ENCODE measurements at places on chromosomes 4 and X.

DNA sequence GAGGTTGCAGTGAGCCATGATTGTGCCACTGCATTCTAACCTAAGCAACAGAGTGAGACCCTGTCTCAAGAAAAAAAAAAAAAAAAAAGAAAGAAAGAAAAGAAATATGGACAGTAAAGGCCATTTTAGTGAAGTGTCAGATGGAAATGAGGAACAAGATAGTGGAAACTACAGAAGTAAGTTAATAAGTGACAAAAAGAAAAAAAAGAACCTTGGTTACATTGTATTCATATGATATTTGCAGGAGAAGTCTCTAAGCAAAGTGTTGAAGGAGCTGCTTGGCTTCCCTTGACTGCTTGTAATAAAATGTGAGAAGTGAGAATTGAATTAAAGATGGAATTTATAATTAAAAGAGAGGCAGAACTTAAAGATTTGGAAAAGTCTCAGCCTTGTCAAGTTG is 73.2 kb downstream of the HOPX start:
- DNase-seq: no peak

DNA sequence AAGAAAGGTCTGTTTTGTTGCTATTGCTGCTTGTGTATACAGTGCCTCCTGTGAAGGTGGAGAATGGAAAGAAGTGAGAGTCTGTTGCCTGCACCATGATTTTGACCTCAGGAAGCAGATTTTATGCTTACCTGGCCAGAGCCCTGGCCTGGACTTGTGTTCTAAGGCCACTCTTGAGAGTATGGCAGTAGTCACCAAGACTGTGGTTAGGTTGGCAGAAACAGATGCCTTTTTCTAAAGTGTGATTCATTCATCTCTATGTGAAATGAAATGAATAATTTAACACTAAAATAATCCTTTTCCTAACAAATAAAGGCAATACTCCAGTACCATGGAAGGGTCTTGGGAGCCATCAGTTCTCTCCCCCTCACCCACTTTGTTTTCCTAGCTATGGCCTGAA is 161.8 kb downstream of the DCLK2 start:
- no peak for DNase-seq

- DNase-seq: peak; percentile 55
Measured at GRCh38 chr4:7434766-7435150, at the start of gene PSAPL1. TSS of gene PSAPL1 (minus strand) at chr4:7434930. CDS start at chr4:7434879, 51 bp downstream.

DNA sequence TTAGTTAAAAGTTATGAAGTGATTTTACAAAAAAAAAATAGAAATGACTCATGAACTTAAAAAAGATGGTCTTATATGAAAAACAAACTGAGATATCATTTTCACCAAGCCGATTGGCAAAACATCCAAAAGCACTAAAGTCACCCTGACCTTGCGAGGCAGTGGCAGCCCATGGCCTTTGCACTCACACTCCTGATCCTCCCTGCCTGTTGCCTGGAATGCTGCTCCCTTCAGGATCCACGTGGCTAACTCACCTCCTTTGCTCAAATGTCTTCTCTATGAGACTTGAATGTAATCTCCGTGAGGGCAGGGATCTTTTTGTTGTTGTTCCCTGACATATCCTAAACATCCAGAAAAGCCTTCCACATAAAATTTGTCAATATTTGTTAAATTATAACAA is 106.4 kb downstream of the RAPGEF2 start:
- DNase-seq: no peak

DNA sequence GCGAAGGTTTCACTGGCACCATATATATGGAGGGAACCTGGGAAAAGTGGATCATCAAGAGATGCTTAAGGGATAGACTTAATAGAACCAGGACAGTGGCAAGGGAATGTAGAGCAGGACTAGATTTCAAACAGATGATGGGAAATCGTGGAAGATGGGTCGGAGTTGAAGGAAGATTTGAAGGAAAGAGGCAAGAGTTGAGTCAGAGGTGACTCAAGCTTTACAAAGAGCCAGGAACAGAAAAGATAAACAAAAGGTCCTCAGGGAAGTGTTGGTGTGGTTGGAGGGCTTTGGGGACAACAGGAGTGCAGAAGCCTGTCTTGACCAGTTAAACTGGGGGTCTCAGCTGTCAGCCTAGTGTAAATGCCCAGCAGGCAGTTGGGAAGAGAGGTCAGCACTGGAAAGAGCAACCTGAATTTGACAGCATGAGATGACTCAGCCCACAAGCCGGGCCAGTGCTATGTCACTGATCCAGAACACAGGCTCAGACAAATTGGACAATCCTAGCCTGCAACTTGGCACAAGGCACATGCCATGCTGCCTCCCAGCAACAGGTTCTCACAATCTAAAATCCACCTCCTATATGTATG is 230.5 kb downstream of the IDS start:
- DNase-seq: no peak

DNA sequence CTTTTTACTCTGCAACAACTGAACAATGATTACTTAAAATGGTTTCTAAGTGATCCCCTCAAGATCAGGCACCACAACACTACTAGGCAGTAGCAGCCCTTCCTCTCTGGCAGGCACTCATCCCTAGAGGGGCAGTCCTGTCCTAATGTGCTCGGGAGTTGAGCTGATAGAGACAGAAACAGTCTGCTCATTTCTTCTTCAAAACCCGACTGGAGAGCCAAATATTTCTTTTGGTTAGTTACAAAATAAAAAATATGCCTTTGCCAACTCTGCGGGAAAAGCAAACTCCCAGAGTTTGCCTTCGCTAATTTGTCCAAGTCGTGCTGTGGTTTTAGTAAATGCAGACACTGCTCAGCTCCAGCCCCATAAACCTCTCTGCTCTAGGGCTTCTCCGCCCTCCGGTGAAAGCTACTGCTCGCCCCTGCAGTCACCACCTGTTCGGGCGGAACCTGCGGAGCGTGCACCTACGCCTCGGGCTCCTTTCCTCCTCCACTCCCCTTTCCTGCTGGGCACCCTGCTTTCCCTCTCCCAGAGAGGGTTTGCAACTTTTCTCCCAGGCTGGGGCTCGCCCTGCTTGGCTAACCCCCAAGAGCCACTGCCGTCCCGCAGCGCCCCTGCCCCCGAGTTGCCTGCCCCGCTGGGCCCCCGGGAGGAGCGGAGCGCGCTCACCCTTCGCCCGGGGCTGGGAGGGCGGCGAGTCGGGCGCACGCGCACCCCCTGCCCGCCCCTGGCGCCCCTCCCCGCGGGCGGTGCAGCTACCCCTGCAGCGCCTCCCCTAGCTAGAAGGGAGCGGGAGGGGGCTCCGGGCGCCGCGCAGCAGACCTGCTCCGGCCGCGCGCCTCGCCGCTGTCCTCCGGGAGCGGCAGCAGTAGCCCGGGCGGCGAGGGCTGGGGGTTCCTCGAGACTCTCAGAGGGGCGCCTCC is at the start of gene NPNT:
NPNT (plus strand) TSS at position 812 of the 923 bp plus-strand sequence. CDS start 182 bp downstream, outside the sequence.
- peak; percentile 67 for DNase-seq

DNA sequence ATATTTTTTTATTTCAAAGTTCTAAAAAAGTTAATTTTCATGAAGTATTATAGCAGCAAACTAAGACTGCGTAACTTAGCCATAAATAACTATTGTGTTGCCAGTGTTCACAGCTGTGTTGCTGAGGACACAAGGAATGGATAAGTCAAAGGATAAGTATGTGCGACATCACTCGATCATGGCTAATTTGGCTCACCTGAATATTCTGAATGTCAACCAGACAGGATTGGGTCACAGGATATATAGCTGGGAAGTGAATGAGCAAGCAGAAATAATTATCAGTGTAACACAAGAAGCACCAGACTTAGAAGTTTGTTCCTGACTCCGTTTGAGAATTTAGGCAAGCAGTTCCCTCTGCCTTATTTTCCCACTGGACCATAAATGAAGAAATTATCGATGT is 33.9 kb downstream of the PRDM8 start:
- DNase-seq: no peak

DNA sequence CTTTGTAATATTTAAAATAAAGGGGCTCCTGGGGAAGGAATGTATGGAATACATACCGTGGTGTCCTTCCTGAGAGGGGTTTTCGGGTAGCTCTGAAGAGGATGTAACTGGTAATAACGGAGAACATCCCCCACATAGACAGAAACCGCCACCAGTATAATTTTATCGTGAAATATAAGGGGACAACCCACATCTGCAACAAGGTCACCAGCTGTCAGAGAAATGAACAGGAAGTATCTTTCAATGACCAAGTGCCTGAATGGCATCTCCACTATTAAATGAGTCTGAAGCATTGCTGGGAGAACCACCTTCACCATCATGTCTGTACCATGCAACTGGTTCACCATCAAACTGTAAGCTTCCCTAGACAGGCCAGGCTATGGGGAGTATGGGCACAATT is 31.7 kb downstream of the RNF175 start:
- DNase-seq: no peak

DNA sequence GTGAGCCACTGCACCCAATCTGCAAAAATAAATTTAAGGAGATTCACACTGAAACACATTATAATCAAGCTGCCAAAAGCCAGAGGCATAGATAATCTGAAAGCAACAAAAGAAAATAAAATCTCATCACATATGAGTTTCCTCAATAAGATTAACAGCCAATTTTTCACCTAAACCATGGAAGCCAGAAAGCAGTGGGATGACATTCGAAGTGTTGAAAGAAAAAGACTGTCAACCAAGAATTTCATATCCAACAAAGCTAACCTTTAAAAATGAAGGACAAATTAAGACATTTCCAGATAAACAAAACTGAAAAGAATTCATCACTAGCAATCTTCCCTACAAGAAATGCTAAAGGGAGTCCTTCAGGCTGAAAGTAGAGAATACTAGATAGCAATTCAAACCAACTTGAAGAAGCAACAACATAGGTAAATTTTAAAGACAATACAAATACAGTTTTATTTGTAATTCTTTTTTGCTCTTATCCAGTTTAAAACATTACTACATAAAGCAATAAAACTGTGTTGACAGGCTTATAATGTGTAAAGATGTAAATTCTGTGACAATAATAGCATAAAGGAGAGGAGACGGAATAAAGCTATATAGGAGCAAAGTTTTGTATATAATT is 23.1 kb upstream of the KLHL8 start:
- no peak for DNase-seq

- no peak for DNase-seq
Measured at GRCh38 chrX:151970027-151970426, 4.4 kb downstream of the GABRE start.

DNA sequence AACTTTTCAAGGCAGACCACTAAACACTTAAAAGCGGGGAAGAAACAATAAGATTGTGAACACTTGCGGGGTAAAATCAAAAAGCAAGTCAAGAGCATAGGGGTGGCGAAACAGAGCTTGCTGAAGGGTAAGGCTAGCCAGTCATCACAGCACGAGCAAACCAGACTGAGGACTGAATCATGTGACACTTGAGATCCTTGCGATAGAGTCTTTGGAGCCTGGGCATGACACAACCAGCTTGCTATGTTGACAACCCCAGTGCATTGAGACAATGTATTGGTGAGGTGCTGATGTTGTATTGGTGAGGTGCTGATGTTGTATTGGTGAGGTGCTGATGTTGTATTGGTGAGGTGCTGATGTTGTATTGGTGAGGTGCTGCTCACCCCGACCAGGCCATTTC is 72.3 kb downstream of the SLIT2 start:
- no peak for DNase-seq

- no peak for DNase-seq
Measured at GRCh38 chrX:140766024-140766611, 56.6 kb downstream of the LINC00632 start.

DNA sequence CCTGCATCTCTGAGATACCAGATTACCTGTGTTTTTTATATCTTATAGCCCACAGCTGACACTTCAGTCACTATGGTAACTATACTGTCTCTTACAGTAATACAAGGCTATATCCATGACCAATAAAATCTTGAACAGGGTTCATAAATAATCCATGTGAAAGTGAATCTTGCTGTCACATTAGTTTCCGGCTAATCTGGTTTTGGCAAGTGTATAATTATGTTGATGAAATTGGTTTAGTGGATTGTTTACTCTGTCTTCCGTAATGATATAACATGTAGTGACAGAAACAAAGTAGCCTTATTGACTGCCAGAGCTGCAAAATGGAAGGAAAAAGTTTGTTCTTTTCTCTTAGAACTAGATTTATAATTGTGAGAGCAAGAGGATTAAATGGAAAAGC is 686.6 kb upstream of the PABPC4L start:
- DNase-seq: no peak

GRCh38 chrX:99469439-99469838 is 940.6 kb downstream of the PCDH19 start:
- no peak for DNase-seq

DNA sequence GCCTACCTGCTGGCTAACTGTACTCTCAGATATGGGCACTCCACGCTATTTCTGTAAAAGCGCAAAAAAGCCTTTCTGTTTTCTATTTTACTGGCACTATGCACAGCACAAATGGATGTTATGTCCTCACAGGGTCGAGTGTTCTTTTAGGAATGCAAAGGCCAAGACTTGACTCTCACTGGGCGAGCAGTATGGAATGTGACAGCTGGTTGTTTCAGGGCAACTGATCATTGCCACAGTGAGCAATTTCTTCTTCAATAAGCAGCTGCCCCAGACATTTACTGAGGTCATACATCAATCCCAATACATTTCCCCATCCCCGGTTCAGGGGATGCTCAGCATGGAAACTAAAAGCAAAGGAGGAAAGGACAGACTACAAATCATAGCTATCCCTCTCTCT is 58.2 kb downstream of the PDE5A start:
- no peak for DNase-seq

DNA sequence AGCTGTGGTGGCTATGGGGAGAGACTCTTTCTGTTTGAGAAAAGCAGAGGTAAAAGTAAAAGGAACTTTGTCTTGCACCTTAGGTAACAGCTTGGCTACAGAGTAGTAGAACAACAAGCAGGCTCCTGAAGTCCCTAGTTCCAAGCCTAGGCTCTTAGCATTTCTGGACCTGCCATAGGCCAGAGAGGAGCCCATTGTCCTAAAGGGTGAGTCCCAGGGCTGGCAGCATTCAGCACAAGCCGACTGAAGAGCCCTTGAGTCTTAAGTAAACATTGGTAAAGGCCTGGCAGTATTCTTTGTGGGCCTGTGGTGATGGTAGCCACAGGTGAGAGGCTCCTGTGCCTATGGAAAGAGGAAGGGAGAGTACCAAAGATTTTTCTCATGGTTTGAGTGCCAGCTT is 38.2 kb downstream of the CSN3 start:
- no peak for DNase-seq

DNA sequence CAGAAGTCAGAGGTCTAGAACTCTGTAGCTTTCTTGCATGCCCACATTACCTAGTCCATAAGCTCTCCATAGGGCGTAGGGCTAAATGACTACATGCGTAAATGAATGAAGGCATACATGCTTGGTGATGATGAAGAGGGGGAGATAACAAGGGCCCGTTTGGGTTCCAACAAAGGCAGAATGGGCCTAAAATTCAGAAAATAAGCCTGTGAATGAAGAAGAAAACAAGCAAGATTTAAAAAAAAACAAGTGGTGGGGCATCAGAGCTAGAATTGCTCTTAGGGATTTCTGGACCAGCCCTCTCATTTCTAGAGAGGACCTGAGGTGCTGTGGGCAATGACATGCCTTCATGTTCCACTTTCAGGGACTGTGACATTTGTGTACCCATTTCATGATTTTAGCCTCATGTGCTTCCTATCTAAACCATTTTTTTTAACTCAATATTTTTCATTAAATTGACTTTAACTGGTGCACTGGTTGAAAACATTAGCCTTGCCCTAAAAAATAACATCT is 12.1 kb downstream of the GPRIN3 start:
- DNase-seq: no peak

- no peak for DNase-seq
Measured at GRCh38 chrX:39283239-39283638, 482.0 kb downstream of the MID1IP1 start.

GRCh38 chr4:63620271-63620670 is 789.0 kb downstream of the TECRL start:
- no peak for DNase-seq

- DNase-seq: no peak
Measured at GRCh38 chr4:40838742-40839141, 89.0 kb downstream of the NSUN7 start.

All from left colon (tissue), 2 donors.